ENCODE measurements at places on chromosomes 3 and 15.

- no peaks in the 10 kb centered on the region for H3K27me3 ChIP-seq
- no peak for DNase-seq
- no peak overlapping the region for H3K4me3 ChIP-seq
- H3K36me3 ChIP-seq: no peaks in the 10 kb centered on the region
These were observed 415.8 kb upstream of the GRM7 start for GRCh38 chr3:6444888-6445658.

DNA sequence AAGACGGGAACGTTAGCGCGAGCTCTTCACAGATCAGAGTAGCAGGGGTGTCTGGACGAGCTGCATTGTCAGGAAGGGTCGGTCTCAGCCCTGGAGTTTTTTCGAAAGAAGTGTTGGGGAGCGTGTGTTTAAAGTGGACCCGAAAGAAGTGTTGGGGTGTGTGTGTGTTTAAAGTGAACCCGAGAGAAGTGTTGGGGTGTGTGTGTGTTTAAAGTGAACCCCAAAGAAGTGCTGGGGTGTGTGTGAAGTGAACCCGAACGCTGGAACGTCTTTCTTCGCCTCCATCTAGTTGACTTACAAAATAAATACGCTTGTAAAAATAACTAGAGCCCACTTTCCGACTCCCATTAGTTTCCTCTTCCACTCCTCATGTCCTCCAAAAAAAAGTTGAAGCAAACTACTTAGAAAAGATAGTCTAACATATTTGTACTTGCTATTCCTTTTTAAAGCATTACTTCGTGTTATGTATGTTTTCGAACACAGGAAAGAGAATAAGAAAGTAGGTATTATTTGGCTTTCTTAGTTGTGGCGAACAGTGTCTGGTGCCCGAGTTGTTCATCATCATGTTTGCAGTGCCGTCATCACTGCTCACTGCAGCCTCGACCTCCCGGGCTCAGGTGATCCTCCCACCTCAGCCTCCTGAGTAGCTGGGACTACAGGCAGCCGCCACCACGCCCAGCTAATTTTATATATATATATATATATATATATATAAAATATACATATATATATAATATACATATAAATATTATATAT is 1.0 kb downstream of the LRCH3 start:
- H3K4me3 ChIP-seq: peak overlapping the region; percentile 84
- no peaks in the 10 kb centered on the region for H3K27me3 ChIP-seq
- no peak for DNase-seq
- H3K4me1 ChIP-seq: peaks cover 38% of the 10 kb centered on the region

DNA sequence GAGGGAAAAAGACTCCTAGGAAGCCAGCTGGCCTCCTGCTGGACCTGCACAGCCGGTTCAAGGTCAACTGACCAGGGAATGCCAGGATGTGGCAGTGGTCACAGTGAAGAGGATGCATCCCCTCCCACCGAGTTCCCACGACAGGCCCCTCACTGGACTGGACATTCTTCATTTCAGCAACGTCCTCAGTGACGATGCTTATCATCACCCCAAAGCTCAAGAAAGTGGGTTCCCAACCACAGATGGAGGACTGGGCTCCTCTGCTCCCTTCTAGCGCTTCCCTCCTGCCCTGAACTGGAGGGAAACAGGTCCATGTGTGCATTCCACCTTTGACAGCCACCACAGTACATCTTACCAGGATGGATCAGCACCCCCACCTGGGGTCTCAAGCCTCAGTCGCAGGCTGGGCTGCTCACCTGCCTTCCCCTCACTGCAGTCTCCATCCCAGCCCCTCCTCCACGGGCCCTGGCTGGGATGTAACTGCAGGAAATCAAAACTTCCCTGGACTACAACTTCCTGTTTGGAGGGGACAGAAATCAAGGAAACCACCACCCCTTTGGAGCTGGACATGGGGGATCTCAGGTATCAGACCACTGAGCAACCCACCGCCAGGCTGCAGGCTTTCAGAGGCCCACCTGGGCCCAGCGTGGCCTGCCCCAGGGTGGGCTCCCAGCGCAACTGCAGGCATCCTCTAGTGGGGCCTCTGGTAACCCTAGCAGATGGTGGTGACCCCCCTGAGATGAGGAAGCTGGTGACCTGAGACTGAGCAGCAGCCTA is 7.3 kb downstream of the CALML4 start:
- DNase-seq: no peak
- no peaks in the 10 kb centered on the region for H3K4me1 ChIP-seq
- peak overlapping the region; percentile 81 for H3K27ac ChIP-seq
- H3K4me3 ChIP-seq: no peak overlapping the region

- no peaks in the 10 kb centered on the region for H3K27me3 ChIP-seq
- no peak overlapping the region for H3K27ac ChIP-seq
- H3K4me3 ChIP-seq: no peak overlapping the region
- H3K4me1 ChIP-seq: peaks cover 18% of the 10 kb centered on the region
- peaks cover 41% of the 10 kb centered on the region for H3K36me3 ChIP-seq
These were observed 66.5 kb downstream of the UBE3A start for GRCh38 chr15:25372298-25372697.

DNA sequence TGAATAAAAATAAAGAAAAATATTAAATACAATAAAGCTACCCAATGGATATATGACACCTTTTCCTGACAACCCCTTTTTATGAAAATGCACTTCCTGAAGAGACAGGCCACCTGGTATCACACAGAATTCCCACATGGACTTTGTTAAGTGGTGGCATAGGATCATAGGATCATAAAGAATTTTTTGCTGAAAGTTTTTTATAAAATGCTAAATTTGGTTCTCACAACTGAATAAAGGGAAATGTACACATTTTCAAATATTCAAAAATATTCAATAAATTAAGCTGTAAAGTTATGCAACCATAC is 102.5 kb upstream of the ROBO1 start:
- no peaks in the 10 kb centered on the region for H3K27me3 ChIP-seq
- no peaks in the 10 kb centered on the region for H3K4me1 ChIP-seq
- H3K36me3 ChIP-seq: peaks cover 3% of the 10 kb centered on the region
- no peak overlapping the region for H3K4me3 ChIP-seq
